Amniotic epithelial cell (primary cell): ENCODE measurements at places on chromosomes 13 and 19.

GRCh38 chr13:46624353-46624752, 71.4 kb downstream of the LRCH1 start:
- DNase-seq: no peak

DNA sequence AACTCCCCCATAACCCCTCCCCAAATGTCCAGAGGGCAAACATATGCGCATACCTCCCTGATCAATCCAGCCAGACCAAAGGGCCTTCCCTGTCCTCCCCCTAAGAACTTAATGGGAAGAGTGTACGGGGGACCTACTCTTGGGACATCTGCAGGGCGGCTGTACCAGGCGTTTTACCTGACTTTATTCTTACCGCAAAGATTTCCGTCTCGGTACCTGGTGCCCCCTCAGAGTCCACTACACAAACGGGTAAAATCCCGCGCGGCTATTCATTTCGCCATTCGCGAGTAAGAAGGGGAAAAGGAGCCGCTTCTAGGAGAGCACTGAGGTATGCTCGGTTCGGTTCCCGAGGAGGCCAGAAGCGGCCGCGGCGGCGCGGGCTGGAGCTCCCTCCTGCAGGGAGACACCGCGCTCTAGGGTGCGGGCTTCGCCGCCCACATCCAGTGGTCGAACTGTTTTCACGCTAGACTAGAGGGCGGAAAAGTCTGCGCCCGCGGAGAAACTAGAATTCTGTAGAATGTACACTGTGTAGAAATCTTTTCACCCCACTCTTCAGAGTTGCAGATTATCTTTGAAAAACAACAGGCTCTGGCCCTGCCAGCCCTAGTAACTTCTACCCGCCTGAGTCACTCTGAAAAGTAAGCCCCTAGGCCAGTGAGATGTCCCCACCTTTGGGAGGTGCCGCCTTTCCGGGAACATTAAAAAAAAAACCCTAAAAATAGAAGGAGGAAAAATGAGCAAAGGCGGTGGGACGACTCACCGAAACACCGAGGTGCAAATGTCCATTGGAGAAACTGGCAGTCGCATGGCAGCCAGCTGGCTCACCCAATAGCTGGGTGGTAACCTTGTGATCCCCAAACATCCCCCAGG, 3.8 kb upstream of the TSHZ3 start:
- DNase-seq: no peak

DNA sequence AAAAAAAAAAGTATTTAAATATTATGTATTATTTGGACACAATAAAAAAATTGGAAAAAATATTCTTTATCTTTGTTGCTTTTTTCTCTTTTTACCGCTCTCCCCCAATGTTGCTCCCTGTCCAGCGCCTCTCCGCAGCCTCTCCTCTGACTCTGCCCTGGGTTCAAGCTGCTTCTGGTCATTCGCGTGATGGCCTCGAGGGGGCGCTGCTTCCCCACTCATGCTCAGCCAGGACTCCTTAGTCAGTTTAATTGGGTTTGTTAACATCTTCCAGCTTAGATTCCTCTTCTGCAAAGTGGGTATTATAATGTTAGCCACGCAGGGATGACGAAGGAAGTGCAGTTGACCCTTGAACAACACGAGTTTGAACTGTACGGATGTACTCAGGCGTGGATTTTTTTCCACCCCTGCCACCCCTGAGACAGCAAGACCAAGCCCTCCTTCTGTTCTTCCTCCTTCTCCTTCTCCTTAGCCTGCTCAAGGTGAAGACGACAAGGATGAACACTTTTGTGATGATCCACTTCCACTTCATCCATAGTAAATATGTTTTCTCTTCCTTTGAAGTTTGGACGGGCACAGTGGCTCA, 4.9 kb upstream of the NWD1 start:
- DNase-seq: peak; percentile 21

- DNase-seq: no peak
Observed at GRCh38 chr13:110886870-110887596, 27.8 kb downstream of the ANKRD10 start.

DNA sequence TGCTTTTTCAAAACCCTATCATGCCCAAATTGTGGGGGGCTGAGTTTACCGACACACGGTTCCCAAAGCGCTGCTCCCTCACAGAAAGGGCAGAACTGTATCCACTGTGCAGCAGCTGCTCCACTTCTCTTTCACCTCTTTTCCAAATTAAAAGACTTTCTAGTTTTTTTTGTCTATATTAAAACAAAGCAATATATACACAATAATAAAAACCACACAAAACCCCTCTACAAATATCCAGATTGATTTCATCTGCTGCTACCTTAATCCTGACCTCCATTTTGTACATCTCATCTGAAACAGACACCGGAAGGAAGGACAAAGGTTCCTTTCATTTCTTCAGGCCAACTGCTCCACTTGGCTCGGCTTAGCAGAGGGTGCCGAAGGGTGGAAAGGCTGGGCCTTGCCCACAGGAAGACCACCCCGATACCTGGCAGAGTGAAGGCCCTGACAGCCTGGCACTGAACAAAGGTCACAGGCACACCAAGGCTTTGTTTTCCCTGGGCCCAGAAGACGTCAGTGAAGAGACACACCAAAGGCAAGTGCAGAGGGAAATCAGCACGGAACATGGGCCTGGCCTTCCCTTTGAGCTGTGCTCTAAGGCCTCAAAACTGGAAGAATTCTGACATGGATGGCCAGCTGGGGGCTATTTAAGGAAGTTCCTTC, 71.6 kb downstream of the LATS2 start:
- DNase-seq: no peak

DNA sequence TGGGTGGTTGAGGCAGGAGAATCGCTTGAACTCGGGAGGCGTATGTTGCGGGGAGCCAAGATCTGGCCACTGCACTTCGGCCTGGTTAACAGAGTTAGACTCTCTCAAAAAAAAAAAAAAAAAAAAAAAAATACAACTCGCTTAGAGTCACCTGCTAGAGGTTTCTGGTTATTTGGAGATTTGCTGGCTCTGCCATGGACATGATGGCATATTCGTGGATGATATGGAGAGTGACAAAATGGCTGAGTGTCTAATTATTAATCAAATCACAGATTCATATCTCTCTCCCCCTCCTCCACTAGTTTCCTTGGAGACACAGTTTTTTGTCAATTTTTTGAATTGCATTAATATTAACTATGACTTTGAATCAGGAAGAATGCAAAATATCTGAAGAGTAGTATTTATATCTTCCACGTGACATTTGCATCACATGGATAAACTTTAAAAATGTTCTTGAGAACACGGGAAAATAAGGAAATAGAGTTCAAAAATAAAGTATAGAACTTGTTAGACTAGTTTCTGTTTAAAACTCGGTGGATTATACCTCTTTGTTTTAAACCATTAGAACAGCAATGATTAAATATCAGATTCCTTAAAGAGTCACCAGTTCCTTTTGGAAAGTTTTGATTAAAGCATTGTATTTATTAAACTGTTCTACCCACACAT, 47.8 kb downstream of the KLF5 start:
- no peak for DNase-seq

- no peak for DNase-seq
Observed at GRCh38 chr19:35483089-35483488, 7.2 kb downstream of the KRTDAP start.

- no peak for DNase-seq
Observed at GRCh38 chr13:24243302-24243701, 66.1 kb upstream of the C1QTNF9 start.

- no peak for DNase-seq
Observed at GRCh38 chr13:113159701-113160100, 1.3 kb downstream of the PROZ start.

GRCh38 chr19:35297515-35297848, 5.5 kb downstream of the MAG start:
- no peak for DNase-seq

DNA sequence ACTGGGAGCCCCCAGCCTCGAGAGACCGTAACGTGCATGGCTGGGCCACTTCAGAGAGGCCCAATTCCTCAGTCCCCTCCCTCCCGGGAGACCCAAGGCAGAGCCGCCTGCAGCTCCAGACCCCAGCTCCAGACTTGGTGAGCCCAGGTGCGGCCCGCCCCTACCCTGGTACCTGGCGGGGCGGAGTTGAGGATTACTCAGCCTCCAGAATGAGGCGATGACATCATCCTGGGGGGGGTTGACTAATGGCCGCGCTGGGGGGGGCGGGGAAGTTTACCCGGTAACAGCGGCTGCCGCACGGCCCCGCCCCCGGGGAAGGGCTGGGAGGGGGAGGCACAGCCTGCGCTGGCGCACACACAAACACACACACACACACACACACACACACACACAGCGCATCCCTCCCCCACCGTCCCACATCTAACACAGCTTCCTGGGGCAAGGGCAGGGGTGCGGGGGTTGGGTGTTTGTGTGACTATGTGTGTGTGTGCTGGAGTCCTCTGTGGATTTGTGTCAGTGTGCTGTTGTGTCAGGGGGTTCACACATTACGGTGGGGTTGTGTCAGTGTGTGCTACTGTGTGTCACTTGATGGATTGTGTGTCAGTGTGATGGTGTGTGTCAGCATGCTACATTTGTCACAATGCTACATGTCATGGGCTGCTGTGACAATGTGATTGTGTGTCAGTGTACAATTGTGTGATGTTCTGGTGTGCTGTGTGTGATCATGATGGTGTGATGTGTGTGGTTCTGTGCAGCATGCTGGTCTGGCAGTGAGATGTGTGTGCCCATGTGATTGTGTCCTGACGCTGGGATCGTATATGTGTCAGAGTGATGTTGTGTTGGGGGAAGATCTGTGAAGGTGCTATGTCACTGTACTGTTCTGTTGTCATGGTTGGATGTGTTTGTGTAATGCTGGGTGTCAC, 10.3 kb upstream of the BBC3 start:
- DNase-seq: peak; percentile 80

GRCh38 chr13:101155920-101156319, 260.4 kb downstream of the NALCN start:
- DNase-seq: no peak
